Suprapubic skin (tissue), 4 donors: ENCODE measurements at places on chromosomes 5 and 9. TPM values are rescaled to one million over a fixed set of nuclear protein-coding genes. Genes with fewer than 3 reads are reported as not detected.

- no peak for DNase-seq
- peaks cover 27% of the 10 kb centered on the region for H3K4me1 ChIP-seq
- H3K27ac ChIP-seq = no peak overlapping the region
Observed at GRCh38 chr5:96151891-96152290, 190.2 kb upstream of the ELL2 start.

Gene FOXD4L3
- total RNA-seq = 0.36 TPM

- no peak for DNase-seq
- H3K36me3 ChIP-seq = no peaks in the 10 kb centered on the region
- no peaks in the 10 kb centered on the region for H3K27me3 ChIP-seq
Observed at GRCh38 chr5:14184725-14185124, 41.6 kb downstream of the TRIO start.

- H3K36me3 ChIP-seq = no peaks in the 10 kb centered on the region
- H3K4me1 ChIP-seq = peaks cover 32% of the 10 kb centered on the region
- DNase-seq = no peak
- H3K27me3 ChIP-seq = no peaks in the 10 kb centered on the region
Observed at GRCh38 chr9:126376311-126377175, 49.9 kb downstream of the MVB12B start.

DNA sequence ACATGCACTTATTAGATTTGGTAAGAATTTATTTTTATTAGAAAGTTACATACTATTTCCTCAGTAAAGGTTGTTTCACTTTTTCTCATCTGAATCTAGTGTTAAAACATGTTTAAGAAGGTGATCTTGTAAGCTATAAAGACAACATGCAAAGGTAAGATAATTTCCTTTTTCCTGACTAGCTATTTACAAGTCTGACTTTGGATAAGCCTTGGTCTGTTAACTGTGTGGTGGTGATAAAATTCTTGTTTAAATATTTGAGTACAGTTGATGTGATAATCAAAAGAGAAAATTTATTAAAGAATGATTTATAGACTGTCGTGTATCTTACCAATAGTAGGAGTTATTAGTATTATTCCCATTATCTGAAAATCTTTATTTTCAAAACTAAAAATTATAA, 36.9 kb upstream of the GPR21 start:
- H3K4me3 ChIP-seq = no peak overlapping the region
- H3K27ac ChIP-seq = no peak overlapping the region
- DNase-seq = no peak
- H3K36me3 ChIP-seq = peaks cover 64% of the 10 kb centered on the region
- no peaks in the 10 kb centered on the region for H3K27me3 ChIP-seq

Gene GFI1B
- not detected for total RNA-seq

- H3K4me3 ChIP-seq = no peak overlapping the region
- no peaks in the 10 kb centered on the region for H3K4me1 ChIP-seq
- no peak for DNase-seq
- H3K36me3 ChIP-seq = no peaks in the 10 kb centered on the region
Observed at GRCh38 chr5:115594128-115595047, 7.9 kb downstream of the TICAM2 start.

DNA sequence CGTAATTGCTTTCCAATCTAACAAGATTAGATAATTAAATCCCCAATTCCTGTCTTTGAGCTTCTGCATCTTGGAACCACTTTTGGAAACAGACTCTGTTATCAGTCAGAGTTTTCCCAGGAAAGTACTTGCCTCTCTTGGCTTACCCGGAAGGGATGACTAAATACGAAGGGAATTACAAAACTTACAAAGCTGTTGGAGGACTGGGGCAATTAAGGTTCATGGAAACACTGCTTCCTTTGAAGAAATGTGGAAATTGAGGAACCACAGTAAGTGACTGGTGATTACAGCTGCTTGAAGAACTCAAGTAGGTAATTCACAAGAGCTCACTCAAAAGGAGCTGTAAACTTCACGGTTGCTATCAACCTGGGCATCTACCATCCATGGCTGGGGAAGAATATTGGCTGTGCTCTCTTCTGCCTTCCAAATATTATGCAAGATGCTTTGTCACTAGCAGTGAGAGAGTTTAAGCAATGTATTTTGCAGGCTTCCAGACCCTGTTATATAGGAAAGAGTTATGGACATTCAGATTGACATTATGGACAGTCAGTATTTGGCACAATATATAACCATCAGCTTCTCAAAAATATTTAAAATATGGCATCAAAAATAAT, 104.6 kb upstream of the MAN2A1 start:
- H3K27me3 ChIP-seq = no peaks in the 10 kb centered on the region
- H3K4me3 ChIP-seq = no peak overlapping the region
- no peaks in the 10 kb centered on the region for H3K4me1 ChIP-seq
- H3K27ac ChIP-seq = no peak overlapping the region

GRCh38 chr5:147576646-147577535, 67.0 kb upstream of the DPYSL3 start:
- H3K27me3 ChIP-seq = no peaks in the 10 kb centered on the region
- DNase-seq = no peak
- H3K4me1 ChIP-seq = no peaks in the 10 kb centered on the region
- no peak overlapping the region for H3K27ac ChIP-seq
- no peak overlapping the region for H3K4me3 ChIP-seq

Gene IFNK
- not detected for total RNA-seq

GRCh38 chr5:7473668-7474215, 77.8 kb downstream of the ADCY2 start:
- DNase-seq = no peak
- H3K4me1 ChIP-seq = no peaks in the 10 kb centered on the region
- H3K27me3 ChIP-seq = no peaks in the 10 kb centered on the region
- H3K36me3 ChIP-seq = no peaks in the 10 kb centered on the region
- no peak overlapping the region for H3K27ac ChIP-seq

Gene RNF183
- not detected for total RNA-seq

GRCh38 chr5:32090755-32091128, 83.4 kb downstream of the GOLPH3 start:
- no peak overlapping the region for H3K27ac ChIP-seq
- no peak for DNase-seq
- H3K36me3 ChIP-seq = peaks cover 62% of the 10 kb centered on the region
- no peak overlapping the region for H3K4me3 ChIP-seq
- no peaks in the 10 kb centered on the region for H3K27me3 ChIP-seq

Gene PCDHGA11
- 3.4 TPM for total RNA-seq

DNA sequence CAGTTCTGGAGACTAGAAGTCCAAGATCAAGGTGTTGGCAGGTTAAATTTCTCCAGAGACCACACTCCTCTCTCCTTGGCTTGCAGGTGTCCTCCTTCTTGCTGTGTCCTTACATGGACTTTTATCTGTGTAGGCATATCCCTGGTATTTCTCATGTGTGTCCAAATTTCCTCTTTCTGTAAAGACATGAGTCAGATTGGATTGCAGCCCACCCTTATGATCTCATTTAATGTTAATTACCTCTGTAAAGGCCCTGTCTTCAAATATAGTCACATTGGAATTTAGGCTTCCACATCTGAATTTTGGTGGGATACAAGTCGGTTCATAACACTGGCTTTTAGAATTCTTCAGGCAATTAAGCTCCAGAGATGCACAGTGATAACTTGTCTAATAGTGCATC, 322.2 kb upstream of the GRIA1 start:
- H3K4me3 ChIP-seq = no peak overlapping the region
- no peak overlapping the region for H3K27ac ChIP-seq
- H3K27me3 ChIP-seq = no peaks in the 10 kb centered on the region
- no peaks in the 10 kb centered on the region for H3K4me1 ChIP-seq
- no peaks in the 10 kb centered on the region for H3K36me3 ChIP-seq

DNA sequence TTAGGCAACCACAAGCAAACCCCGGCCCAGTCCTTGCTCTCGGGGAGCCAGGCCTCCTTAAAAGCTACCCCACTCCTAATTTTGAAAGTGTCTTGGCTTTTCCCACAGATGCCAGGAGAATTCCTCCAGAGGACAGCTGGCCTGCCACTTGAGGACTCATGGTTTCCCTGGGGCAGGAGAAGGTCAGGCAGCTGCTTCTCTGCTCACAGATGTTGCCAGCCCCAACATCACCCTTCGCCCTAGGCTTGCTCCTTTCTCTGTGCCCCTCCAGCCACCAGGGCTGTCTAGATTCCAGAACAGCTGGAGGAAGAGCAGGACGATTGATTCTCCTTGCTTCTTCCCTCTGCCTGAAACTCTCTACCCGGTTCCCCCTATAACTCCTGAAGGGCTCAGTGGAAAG, 8.5 kb downstream of the GGTA1 start:
- no peak overlapping the region for H3K4me3 ChIP-seq
- no peak for DNase-seq
- H3K36me3 ChIP-seq = no peaks in the 10 kb centered on the region
- peaks cover 5% of the 10 kb centered on the region for H3K4me1 ChIP-seq
- no peaks in the 10 kb centered on the region for H3K27me3 ChIP-seq
- no peak overlapping the region for H3K27ac ChIP-seq

- no peaks in the 10 kb centered on the region for H3K36me3 ChIP-seq
- H3K27ac ChIP-seq = peak overlapping the region; percentile 34
- H3K4me1 ChIP-seq = peaks cover 10% of the 10 kb centered on the region
Observed at GRCh38 chr9:1320607-1321195, 270.5 kb downstream of the DMRT2 start.

- H3K27ac ChIP-seq = no peak overlapping the region
- peaks cover 58% of the 10 kb centered on the region for H3K4me1 ChIP-seq
- H3K27me3 ChIP-seq = no peaks in the 10 kb centered on the region
- no peaks in the 10 kb centered on the region for H3K36me3 ChIP-seq
- no peak for DNase-seq
Observed at GRCh38 chr5:142823806-142824205, 53.6 kb downstream of the ARHGAP26 start.

Gene MYMK
- total RNA-seq = not detected

DNA sequence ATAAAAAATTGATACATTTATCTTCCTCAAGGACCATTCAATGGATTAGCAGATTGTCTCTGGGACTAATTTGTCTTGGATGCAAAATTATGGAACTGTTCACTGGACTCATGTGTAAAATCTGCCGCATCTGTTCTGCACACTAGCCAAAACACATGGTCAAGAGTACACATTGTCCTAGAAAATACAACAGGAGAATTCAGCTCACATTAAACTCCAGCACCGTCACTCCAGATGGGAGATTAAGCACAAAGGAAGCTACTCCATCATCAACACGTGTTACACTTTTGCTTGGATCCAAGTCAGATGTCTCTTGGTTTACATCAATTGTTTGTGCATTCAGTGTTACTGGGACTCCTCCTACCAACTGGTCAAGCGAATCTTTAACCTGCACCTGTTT, 28.8 kb downstream of the C5 start:
- H3K27me3 ChIP-seq = no peaks in the 10 kb centered on the region
- no peak for DNase-seq
- H3K36me3 ChIP-seq = no peaks in the 10 kb centered on the region
- no peaks in the 10 kb centered on the region for H3K4me1 ChIP-seq
- no peak overlapping the region for H3K4me3 ChIP-seq
- H3K27ac ChIP-seq = no peak overlapping the region

GRCh38 chr5:14742498-14742897, 78.0 kb downstream of the OTULIN start:
- no peak for DNase-seq
- H3K4me3 ChIP-seq = no peak overlapping the region
- no peak overlapping the region for H3K27ac ChIP-seq
- no peaks in the 10 kb centered on the region for H3K4me1 ChIP-seq
- H3K27me3 ChIP-seq = no peaks in the 10 kb centered on the region

- no peaks in the 10 kb centered on the region for H3K27me3 ChIP-seq
- no peaks in the 10 kb centered on the region for H3K4me1 ChIP-seq
- DNase-seq = no peak
- H3K27ac ChIP-seq = no peak overlapping the region
Observed at GRCh38 chr9:121154782-121155181, 46.9 kb downstream of the RAB14 start.

DNA sequence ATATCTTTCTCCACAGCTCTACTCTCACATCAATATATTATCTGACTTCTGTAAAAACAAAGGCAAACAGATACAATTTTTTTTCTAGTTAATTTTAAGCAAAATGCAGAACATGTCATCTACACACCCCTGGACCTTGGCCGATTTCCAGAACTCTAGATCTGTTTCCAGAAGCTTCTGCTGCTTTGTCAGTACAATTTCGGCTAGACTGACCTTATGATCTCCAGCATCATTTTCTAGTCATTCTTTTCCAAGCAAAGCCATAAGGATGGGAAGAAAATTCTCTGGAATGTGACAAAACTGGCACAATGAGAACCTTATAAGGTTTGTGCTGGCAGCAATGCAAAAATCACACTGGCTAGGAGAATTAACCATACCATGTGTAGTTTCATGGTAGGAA, 132.8 kb upstream of the MPDZ start:
- no peaks in the 10 kb centered on the region for H3K36me3 ChIP-seq
- DNase-seq = no peak
- H3K4me3 ChIP-seq = no peak overlapping the region
- H3K27ac ChIP-seq = no peak overlapping the region
- peaks cover 9% of the 10 kb centered on the region for H3K4me1 ChIP-seq
- no peaks in the 10 kb centered on the region for H3K27me3 ChIP-seq

DNA sequence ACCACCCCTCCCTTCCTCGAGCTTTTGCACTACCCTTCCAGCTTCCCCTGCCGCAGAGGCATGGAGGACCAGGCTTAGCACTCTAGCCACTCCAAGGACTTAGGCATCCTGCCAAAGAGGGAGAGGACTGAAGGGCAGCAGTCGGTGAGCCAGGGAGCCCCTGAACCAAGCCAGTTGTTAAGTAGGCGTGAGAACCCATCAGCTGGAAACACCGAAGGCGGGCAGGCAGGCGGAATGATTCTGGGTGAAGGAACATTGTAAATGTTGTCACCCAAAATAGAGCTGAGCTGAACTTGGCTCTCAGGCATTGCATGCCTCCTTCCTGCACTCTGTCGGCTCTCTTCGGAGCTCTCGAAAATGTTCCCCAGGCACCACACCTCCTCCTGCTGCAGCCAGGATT, 42.8 kb downstream of the NRG2 start:
- DNase-seq = no peak
- no peak overlapping the region for H3K4me3 ChIP-seq
- H3K27ac ChIP-seq = no peak overlapping the region
- H3K27me3 ChIP-seq = peaks cover 15% of the 10 kb centered on the region

Gene PRSS3
- total RNA-seq = 35.9 TPM
